ENCODE measurements at places on chromosomes 3 and 15.

DNA sequence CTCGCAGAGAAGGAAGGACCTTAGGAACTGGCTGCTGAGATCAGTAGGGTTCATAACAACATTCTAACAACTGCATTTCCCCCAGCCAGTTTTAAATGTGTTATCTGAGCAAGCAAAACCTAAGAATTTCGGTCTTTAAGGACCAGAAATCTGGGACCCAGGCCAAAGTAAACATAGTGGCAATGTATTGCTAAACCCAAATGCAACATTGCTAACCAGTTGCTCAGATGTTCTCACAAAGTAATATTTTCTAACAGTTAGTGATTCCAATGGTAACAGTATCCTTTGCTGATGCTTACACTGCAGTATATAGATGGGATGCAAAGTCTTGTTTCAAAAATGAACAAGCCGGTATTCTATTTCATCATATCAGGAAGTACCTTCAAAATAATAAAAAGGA is 254.3 kb downstream of the RYR3 start:
- DNase-seq, result no peak

DNA sequence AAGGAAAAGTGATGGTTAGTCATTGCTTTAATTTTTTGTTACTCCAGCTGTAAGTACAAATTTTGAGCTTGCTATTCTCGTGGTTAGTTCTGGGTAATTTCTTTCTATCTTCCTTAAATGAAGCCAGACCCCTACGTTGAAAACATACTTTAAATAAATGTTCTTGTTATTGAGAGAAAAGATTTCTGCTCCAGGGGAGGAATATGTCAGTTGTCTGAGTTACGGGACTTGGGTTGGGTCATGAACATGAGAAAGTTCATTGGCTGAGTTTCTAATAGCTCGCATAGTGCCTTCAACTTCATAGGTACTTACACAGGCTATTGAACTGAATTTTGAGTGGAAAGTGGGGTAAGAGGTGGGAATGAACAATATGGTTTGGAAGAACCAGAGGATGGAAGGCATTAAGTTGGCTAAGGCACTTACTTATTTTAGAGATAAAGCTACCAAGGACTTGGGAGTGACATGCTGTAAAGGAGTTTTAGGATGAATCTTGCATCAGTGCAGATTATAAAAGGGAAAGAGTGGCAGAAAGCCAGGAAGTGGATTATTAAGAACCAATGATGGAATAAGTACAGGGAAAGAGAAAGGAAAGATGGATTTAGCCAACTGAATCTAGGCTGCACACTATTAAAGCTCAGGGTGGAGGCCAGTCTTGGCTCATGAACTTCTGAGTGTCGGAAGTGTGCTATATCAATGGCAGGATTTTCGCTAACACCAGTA is 1.4 kb downstream of the RPSA start:
- no peak for DNase-seq

DNA sequence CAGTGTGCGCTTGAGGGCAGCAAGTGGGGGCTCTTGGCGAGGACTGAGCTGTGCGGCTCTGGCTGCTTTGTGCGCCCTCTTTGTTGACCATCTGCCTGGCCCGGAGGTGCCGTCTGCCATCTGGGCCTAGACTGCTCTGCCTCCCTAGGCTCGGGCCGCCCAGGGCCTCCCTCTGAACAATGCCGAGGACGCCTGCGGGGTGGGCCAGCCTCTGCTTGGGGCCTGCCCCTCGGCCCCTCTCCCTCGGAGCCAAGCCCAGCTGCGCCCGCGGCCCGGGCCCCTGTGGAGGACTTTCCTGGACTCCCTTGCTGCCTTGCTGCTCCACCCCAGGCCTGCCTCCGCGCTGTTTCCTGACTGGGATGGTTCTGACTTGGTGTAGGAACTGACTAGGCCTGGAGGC is 31.9 kb upstream of the SPSB4 start:
- no peak for DNase-seq

DNA sequence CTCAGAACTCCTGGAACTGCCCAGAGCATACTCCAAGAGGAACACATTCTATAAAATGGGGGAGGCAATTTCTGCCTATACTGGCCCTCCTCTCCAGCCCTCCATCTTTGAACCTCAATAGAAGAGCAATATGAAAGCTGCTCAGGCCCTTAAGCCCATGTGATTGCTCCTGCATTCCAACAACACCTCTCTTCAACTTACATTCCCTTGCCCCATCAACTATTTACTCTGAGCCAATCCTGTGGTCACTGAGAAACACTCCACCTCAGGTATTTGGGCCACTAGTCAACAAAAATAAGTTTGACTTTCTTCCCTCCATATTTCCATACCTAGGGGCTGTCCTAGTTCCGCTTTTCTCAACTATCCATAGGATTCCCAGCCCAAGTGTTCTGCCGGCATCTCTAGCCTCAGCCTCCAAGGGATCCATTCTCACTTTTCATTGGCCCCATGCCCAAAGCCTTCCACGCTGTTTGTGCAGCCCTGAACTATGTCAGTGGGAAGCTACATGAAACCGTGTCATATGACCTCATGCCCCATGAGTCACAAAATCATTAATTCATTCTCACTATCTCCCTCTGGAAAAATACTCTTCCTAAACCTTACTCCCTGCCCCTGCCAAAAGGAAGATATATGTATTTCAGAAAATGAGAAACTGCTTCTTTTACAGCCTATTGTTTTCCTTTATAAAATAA is 61.6 kb downstream of the GJD2 start:
- DNase-seq, result no peak

DNA sequence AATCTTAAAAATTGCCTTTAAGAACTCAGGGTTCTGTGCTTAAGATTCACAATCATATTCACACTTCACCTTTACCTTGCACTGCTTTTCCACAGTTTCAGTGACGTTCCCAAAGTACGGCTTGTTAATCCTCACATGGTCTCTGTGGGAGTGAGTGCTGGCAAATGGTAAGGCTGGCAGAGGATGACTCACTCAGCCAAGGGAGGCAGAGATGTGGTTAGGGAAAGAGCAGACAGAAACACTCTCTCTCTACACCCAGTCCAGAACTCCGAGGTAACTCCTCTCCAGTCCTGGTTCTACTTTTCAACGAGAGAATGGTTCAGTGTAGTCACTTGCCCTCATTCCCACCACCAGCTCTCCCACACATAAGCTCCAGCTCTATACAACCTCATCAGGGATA is 33.1 kb downstream of the RASGRP1 start:
- DNase-seq, result no peak

DNA sequence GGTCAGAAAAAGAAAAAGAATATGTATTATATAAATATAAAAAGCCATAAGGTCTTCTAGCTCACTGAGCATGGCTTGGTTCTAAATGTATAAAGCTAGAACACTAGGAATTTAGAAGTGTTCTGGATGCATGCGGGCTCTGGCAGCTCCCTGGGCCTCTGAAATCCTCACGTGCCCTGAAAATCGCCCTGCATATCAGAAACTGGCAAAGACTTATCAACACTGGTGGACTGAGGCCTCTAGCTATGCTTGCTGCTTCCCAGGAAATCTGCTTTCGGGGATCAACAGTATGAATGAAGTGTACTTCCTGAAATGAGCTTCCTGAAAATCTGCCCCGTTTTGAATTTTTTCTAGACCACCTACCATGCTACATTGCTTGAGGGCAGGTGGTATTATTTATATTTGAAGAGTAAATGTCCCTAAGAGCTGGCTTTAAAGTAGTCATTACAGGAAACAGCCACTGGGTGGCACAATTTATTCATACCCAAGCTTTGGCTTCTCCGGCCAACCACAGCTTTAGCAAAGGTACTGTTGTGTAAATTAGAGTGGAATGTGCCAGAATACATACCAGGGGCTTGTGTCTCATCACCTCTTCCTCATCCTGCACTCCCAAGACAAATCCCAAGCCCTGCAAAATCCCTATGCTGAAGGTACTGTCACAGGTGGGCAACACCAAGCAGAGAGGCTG is 17.7 kb downstream of the CRTAP start:
- DNase-seq, result peak; percentile 50

DNA sequence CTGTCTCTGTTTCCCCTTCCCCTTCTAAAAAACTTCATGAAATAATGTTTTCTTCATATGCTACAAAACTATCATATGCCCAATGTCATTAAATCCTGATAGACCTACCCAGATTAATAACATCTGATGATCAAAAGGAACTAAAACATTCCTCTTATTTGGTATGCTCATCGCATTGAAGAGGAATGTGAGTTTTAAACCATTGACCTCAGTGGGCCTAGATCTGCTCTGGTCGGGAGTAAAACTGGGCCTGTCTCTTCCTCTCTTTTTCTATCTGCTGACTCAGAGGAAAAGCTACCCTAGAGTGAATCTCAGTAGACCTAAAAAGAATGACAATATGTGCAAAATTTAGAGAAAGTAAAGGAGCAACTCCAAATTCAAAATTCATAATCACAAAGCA is 275.8 kb downstream of the SATB1 start:
- no peak for DNase-seq

GRCh38 chr15:65730549-65731172 is 61.4 kb downstream of the DENND4A start:
- DNase-seq, result no peak

DNA sequence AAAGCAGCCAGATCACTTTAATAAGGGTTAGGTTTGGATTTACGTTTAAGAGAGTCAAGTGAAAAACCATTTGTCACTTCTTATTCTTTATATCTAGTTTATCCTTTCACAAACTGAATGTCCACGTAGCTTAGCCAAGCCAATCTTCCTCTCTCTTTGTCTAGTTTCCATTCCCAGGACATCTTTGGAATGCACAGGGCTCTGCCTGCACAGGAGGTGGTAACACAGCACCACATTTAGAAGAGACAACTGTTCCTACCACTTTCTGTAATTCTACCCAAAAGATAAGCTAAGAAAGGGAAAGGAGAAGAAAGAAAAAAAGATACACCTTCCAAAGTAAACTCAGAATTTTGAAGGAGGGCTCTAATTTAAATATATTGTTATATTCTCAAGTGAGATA is 67.9 kb downstream of the IGSF11 start:
- no peak for DNase-seq

- DNase-seq, result no peak
Observed at GRCh38 chr3:66093981-66094380, 55.3 kb upstream of the MAGI1 start.

DNA sequence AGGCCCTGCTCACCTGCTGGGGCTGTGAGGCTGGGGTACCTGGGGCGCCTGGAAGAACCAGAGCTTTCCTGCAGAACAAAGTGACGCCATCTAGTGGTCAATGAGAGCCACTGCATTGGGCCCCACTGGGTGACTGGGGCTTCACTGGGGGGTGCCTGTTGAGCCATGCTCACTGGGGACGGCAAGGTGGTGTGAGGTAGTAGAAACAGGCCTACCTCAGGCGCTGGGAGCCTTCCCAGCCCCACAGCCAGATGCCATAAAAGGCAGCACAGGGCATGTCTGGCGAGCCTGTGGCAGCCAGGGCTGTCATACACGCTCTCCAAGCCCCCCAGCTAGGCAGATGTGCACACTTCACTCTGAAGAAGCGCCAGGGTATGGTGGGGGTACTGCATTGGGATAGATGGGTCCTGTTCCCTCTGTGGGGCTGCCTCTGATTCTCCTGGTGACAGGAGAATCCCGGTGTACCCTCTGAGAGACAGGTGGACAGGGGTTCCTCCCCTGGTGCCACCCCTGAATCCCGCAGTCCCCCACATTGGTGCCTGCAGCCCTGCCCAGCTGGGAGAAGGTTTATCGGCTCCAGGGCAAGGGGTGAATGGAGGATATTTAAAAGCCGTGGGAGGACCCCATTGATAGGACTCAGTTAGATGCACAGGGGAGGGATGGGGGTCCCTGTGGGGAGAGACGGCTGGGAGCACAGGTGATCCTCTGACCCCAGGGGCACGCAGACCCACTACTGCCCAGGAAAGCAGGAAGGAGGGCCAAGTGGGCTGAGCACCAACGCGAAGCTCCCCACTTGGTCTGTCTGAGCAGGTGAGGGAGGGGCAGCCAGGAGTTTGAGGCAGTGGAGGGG is 178.8 kb downstream of the NSMCE3 start:
- DNase-seq, result peak; percentile 57

DNA sequence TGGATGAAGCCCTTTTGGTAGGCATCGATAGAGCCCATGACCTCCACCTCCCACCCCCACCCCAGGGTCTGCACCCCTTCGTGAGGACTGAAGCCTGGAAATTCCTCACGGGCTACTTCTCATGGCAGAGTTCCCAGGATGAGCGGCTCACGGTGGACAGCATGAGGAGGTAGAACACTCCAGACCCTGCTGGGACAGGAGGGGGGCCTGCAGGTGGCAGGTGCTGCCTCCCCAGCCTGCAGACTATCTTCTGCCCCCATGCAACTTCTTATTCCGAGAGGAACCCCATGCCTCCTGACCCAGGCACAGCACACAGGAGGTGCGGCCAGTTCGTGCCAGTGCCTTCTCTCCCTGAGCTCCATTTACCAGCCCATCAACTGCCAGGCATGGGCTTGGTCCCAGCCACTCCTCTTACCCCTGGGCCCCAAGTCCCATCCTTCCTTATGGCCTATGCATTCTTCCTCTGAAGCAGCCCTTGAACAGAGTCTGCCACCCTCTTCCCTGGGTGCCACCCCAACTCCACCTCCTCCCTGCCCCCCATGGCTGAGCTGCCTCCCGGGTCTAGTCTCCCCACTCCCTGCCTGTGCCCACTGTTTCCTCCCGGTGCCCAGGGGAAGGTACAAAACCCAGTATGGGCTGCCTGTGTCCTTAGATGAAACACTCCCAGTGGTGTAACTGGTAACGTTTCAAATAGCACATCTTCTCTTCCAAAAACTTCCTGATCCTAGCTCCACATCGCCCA is 8.4 kb downstream of the TBC1D21 start:
- DNase-seq, result no peak

- no peak for DNase-seq
Observed at GRCh38 chr3:123993818-123994217, 1.9 kb upstream of the ROPN1 start.

- DNase-seq, result no peak
Observed at GRCh38 chr3:156981005-156981404, 154.9 kb downstream of the LEKR1 start.

GRCh38 chr3:4904811-4905695 is 74.2 kb upstream of the BHLHE40 start:
- DNase-seq, result no peak

- no peak for DNase-seq
Observed at GRCh38 chr3:127351775-127352350, 64.0 kb upstream of the PRR20G start.

GRCh38 chr15:45112143-45112590 is 1.8 kb downstream of the DUOX2 start:
- no peak for DNase-seq

- DNase-seq, result no peak
Observed at GRCh38 chr15:97490429-97490828, 470.1 kb upstream of the ARRDC4 start.

DNA sequence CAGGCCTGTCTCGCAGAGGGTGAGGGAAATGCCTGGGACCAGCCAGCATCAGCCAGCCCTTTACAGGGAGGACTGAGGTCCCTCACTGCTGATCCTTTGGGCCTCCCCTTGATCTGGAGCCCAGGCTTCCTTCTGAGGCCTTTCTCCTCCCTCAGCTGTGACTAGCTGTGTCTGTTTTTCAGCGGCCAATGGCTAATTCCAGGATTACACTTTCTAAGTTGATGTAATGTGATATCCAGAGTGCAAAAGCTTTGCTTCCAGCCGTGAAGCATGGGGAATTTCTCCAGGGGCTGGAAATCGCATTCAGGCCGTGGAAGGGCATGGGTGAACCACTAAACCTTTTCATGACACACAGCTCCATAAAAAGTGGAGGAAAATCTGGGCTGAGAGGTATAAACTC is 157.6 kb downstream of the SHQ1 start:
- DNase-seq, result no peak

GRCh38 chr3:52596658-52597265 is 60.4 kb downstream of the UQCC5 start:
- DNase-seq, result no peak

GRCh38 chr15:41333026-41333562 is 413 bp downstream of the NUSAP1 start:
- DNase-seq, result peak; percentile 10

- DNase-seq, result no peak
Observed at GRCh38 chr3:196609805-196610515, 29.5 kb upstream of the NRROS start.
